ENCODE measurements at places on chromosomes 12 and 14.

- peak; percentile 50 for DNase-seq
Measured at GRCh38 chr14:92728759-92729364, 19.6 kb downstream of the LGMN start.

- DNase-seq: no peak
Measured at GRCh38 chr12:64666054-64666914, 56.0 kb downstream of the RASSF3 start.

DNA sequence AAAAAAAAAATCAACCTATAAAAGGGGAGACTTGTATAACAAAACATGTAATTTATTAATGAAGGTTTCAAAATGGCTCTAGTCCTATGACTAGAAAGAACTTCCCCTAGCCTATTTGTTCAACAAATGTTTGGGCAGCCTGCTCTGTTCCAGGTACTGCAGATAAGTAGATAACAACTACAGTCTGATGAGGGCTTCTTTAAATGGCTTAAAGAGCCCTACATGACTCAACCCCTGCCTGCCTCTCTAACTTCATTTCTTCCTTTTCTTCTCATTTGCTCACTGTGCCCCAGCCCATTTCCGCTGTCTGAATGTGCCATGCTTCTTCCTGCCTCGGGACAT, 21.5 kb downstream of the ALDH6A1 start:
- DNase-seq: no peak

- no peak for DNase-seq
Measured at GRCh38 chr14:85572011-85572410, 42.1 kb downstream of the FLRT2 start.

GRCh38 chr14:73824127-73824526, 27.5 kb upstream of the PTGR2 start:
- no peak for DNase-seq

- DNase-seq: no peak
Measured at GRCh38 chr14:86217523-86217922, 687.6 kb downstream of the FLRT2 start.

DNA sequence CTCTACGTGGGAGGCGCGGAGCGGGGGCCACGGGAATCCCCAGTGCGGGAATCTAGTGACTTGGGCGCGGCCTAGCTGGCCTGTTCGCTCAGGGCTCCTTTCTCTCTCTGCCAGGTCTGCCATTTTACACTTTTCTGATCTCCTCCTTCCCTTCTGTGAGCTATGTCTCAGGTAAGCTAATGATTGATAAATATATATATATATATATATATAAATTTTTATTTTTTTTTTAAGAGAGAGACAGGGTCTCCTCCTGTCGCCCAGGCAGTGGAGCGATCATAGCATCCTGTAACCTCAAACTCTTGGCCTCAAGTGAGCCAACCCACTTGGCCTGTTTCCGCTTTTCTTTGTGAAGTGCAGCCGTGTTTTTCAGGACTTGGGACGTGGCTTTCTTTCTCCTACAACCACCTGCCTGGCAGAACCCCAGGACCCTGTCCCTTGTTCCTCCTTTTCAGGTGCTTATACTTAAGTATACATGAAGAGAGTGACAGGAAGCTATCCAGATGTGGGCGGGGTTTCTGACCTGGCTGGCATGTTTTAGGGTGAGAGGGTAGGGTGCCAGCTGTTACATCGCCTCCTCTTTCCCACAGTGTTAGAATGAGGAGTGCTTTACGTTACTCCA, 547 bp downstream of the ZNF140 start:
- DNase-seq: no peak

- no peak for DNase-seq
Measured at GRCh38 chr14:106883218-106883692, 1356.9 kb downstream of the TMEM121 start.

GRCh38 chr14:28831126-28831525, 64.5 kb downstream of the FOXG1 start:
- DNase-seq: peak; percentile 43

DNA sequence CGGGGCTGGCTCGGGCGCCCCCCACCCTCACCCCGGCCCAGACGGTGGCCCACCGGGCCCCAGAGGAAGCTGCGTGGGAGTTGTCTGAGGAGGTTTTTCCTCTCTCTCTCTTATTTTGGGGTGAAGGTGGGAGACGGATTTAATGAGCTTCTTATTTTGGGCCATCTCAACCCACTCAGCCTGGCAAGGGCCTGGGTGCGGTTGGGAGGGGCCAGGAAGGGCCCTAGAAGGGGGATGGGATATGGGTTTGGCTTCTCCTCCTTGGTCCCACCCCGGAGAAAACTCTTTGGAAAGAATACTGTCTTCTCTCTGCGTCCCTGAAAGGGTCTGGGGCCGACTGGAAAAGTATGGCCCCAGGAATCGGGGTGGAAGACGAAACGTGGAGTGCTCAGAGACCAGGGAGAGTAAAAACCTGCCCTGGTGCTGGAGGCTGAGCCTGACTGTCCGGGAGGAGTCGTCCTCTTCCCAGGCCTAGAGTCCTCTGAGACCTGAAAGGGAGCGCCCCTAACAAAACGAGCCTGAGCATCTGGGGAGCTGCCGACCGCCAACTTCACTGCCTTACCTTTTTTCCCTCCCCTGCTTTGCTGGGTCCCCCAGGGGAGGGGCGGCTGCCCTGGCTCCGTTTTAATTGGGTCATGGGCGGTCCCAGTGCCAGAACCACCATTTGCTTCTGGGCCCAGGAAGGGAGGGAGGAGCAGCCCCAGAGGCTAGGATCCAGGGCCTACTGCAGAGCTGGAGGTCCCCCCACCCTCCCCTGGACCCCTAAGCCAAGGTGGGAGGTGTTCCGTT, 1.6 kb downstream of the MMP14 start:
- DNase-seq: no peak

DNA sequence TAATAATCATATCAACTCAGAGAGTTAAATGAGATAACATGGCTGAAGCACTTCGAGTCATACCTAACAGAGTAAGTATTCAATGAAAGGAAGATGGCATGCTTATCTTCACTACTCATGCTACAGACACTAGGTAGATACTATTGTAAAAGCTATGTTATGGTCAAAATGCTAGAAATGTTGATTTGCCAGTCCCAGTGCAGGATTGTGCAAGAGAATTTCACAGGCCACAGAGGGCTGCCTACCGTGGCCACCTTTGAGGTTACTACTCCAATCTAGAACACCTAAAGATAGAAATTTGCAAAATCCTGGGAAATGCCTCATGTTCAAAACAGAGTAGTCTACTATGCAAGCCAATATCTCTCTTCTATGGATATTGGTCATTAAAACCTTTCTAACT, 75.3 kb upstream of the PLEKHG7 start:
- DNase-seq: no peak

GRCh38 chr14:102666635-102667034, 74.2 kb downstream of the RCOR1 start:
- DNase-seq: no peak

- no peak for DNase-seq
Measured at GRCh38 chr12:24039113-24039525, 89.6 kb upstream of the SOX5 start.

DNA sequence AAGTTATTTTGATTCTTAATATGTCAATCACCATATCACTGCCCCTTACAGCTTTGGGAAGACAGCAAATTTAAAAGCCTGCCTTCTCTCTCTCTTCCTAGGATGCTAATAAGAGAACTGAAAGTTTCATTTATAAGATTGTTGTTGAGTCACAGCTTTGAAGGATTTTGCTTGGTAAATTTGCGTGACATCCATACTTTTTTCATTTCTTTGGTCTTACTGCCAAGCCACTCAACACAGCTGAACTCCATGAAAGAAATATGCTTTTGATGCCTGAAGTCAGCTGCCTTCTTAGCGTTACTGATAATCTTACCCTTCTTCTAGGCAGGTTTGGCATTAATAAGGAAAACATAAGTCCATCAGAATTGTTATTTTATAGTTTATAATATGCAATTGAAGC, 155.0 kb downstream of the CRADD start:
- DNase-seq: no peak

- DNase-seq: no peak
Measured at GRCh38 chr14:96917442-96917963, 120.3 kb downstream of the VRK1 start.

DNA sequence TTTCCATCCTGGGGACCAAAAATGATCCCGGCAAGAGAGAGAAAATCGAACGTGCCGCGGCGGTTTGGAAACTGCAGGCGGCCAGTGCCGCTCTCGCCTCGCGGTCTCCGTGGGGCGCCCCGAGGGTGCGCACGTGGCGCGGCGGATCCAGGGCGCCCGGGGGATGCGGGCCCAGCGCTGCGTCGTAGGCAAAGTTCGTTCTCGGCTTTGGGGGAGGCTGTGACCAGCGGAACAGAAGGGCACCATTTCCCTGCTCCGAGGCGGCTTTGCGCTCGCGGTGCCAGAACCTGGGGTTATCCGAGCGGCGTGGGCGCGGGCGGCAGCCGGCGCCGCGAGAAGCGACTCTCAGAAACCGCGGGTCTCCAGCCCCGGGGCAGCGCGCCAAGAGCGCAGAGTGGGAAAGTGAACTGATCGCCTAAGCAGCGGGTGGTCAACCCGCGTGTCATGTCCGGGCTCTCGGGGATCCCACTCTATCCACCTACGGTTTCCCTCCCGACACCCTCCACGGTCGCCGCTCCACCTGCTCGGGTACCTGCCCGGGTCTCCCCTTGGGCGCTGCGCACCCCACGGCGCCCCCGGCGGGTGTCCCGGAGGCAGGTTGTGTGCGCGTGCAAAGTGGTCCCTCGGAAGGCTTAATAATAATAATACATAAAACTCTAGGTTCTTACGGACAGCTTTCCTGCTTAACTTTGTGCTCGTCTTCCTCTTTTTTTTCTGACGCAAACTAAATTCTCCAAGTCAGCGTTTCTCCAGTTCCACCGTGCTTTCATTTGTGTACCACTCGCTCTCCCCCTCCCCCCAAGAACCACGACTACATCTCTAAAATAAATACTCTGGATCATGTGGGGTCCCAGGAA, 1.2 kb downstream of the ESRRB start:
- no peak for DNase-seq

DNA sequence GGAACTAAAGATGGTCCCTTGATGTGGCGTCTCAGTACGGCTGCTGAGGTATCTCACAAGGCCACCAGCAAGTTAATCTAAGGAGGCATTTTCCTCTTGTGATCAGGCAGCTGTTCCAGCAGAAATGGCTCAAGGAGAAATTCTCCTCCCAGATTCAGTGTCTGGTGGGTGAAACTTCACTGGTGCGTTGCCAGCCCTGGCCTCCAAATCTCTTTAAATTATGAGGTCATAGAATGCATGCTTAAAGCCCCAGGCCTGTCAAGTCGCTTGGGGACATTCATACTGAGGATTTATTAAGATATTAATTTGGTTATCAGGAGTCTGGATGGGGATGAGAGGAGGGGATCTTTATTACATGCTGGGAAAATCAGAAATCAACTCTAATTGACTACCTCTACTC, 72.9 kb downstream of the PPP2R5C start:
- no peak for DNase-seq

GRCh38 chr12:68905733-68906132, 27.2 kb downstream of the CPM start:
- no peak for DNase-seq

DNA sequence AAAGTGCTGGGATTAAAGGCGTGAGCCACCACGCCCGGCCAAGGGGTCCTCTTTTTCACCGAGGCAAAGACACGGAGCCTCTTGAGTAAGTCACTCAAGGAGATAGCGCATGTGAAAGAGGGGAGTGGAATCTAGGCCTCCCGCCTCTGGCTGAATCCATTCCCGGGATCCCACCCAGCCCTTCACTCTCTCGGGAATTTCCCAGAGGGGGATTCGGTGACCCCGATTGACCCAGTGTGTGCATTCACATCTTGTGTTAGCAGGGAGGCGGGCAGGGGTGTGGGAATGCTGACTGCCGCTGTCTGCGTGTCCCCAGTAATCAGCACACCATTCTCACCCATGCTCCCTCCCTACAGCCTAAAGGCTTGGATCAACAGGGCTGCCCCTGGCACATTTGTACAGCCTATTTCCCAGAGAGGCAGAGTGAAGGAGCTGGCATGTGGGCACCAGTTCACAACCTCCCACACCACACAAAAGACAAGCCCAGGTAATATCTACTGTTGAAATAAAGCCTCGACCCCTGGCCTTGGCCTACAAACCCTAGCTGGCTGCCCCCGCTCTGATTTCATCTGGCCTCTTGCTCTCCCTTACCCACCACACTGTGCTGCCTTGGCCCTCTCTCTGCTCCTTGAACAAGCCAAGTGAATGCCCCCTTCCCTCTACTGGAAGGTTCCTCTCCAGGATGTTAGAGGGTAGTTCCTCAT, 1.3 kb upstream of the LTBP2 start:
- DNase-seq: no peak

GRCh38 chr12:31768046-31768445, 39.2 kb upstream of the AMN1 start:
- DNase-seq: no peak

DNA sequence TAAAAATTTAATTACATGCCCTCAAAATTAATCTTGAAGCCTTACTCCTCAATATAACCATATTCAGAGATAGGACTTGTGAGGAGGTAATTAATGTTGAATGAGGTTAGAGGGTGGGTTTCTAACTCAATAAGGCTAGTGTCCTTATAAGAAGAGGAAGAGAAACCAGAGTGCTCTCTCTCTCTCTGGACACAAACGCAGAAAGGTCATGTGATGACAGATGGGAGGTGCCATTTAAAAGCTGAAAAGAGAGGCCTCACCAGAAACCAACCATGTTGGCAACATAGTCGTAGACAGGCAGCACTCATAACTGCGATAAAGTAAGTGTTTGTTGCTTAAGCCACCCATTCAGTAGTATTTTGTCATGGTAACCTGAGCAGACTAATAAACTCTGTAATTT, 378.5 kb upstream of the LMO3 start:
- no peak for DNase-seq

GRCh38 chr12:120262852-120263747, 2.4 kb downstream of the PXN start:
- no peak for DNase-seq

- no peak for DNase-seq
Measured at GRCh38 chr14:91129261-91129660, 15.4 kb downstream of the DGLUCY start.

GRCh38 chr12:78095623-78096022, 264.9 kb downstream of the NAV3 start:
- no peak for DNase-seq

GRCh38 chr12:113755098-113755497, 211.0 kb downstream of the RBM19 start:
- no peak for DNase-seq

DNA sequence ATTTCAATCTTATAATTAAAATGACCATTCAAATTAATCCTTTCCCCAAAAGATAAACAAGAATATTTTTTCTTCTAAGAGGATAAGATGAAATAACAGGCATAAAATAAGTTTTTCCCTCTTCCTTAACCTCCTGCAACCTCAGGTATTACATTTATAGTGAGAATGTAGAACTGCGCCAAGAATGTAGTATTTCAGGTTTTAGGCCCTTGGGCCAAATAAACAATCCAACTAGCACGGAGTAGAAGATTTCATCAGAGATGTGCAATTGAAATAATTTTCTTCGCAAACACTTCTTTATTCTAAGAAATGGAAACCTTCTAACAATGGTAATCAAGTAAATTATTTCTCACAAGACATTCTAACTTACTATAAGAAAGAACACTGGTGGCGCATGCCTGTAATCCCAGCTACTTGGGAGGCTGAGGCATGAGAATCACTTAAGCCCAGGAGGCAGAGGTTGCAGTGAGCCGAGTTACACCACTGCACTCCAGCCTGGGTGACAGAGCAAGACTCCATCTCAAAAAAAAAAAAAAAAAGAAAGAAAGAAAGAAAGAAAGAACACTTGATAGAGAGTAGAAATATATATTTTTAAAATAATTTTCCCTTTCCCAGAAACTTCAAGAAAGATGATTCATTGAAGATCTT, 100.8 kb downstream of the TAOK3 start:
- DNase-seq: no peak

- DNase-seq: peak; percentile 33
Measured at GRCh38 chr12:101795786-101796185, 35.0 kb downstream of the GNPTAB start.

Measured in GM10248 (cell line).